ENCODE measurements at places on chromosomes 2 and 18.

DNA sequence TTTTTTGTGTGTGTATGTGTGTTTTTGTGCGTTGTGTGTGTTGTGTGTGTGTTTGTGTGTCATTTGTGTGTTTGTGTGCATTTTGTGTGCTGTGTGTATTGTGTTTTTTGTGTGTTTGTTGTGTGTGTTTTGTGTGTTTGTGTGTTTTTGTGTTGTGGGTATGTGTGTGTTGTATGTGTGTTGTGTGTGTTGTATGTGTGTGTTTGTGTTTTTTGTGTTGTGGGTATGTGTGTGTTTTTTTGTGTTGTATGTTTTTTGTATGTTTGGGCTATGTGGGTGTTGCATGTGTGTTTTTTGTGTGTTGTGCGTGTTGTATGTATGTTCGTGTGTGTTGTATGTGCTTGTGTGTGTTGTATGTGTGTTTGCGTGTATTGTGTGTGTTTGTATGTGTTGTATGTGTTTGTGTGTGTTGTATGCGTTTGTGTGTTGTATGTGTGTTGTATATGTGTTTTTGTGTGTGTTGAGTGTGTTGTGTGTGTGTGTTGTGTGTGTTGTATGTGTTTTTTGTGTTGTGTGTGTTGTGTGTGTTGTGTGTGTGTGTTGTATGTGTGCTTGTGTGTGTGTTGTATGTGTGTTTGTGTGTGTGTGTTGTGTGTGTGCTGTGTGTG is 275.3 kb downstream of the HRH4 start:
- DNase-seq = no peak

- no peak for DNase-seq
These were observed 9.4 kb upstream of the DUSP19 start for GRCh38 chr2:183069174-183069573.

GRCh38 chr2:177036747-177037146 is 175.8 kb upstream of the HNRNPA3 start:
- DNase-seq = no peak

DNA sequence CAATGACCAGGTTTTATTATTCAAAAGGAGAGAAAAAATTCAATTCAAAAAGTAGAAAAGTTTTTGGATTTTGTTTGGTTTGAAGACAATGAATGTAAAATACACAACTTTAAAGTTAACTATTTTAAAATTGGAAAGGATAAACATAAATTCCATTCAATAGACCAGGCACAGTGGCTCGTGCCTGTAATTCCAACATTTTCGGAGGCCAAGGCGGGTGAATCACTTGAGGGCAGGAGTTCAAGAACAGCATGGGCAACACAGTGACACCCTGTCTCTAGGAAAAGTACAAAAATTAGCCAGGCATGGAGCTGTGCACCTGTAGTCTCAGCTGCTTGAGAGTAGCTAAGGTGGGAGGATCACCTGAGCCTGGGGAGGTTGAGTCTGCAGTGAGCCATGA is 54.7 kb downstream of the SCN9A start:
- DNase-seq = no peak

- DNase-seq = no peak
These were observed 16.9 kb upstream of the VWA3B start for GRCh38 chr2:98070081-98070480.

DNA sequence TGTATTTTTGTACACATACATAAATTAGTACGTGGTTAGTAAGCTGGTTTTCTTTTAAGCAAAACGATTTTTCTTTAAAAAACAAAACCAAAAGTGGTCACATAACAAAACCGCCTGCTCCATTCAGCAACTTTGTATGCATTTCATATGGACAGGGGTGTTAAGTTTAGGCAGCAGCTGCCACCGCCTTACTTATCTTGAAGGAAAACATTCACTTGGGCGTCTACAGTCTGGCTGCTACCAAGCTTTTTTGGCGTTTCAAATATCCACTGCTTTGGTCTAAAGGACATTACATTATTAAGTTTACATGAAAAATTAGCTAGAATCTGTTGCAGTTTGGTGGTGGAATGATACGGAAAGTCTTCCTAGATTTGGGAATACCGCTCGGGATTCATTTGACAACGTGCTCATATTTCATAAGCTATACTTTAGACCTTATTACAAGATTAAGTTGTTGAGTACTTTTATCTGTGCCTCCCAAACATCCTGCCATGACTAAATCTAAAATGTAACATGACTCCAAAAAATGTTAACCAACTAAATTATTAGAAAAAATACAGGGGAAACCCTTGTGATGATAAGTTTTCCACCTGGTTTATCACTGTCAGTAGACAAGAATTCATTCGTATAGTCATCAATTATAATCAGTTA is 214.8 kb downstream of the NEDD4L start:
- DNase-seq = no peak

DNA sequence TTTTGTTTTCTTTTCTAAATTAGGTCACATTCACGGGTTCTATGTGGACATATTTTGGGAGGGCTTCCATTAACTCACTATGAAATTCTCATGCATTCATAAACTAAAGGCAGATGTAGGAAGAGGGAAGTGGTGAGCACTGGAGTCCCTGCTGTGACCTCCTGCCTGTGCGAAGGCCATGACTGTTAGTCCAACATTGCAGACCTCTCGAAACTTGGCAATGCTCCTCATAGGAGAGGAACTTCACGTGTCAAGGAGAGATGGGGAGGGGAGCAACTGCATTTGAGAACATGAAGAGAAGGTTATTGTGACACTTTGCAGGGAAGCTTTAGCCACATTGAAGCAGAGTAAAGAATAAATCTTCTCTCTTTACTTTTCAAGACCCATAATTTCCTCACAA is 126.4 kb upstream of the HNMT start:
- no peak for DNase-seq

- DNase-seq = no peak
These were observed 214.2 kb downstream of the CALCRL start for GRCh38 chr2:187233811-187234210.

DNA sequence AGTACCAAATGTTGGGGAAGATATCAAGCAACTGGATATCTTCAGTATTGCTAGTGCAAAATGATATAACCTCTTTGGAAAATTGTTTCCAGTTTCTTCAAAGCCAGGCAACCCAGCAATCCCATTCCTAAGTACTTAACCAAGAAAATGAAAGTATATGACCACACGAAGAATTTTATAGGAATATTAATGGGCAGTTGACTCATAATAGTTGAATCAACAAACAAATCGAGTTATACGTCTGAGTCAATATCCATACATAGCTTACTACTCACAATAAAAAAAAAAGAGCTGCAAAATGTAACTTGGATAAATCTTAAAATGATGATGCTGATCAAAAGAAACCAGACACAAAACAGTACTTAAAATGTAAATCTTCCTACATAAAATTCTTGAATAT is 810.4 kb downstream of the METTL4 start:
- DNase-seq = no peak

GRCh38 chr18:64110692-64111480 is 38.0 kb downstream of the LINC00305 start:
- no peak for DNase-seq

DNA sequence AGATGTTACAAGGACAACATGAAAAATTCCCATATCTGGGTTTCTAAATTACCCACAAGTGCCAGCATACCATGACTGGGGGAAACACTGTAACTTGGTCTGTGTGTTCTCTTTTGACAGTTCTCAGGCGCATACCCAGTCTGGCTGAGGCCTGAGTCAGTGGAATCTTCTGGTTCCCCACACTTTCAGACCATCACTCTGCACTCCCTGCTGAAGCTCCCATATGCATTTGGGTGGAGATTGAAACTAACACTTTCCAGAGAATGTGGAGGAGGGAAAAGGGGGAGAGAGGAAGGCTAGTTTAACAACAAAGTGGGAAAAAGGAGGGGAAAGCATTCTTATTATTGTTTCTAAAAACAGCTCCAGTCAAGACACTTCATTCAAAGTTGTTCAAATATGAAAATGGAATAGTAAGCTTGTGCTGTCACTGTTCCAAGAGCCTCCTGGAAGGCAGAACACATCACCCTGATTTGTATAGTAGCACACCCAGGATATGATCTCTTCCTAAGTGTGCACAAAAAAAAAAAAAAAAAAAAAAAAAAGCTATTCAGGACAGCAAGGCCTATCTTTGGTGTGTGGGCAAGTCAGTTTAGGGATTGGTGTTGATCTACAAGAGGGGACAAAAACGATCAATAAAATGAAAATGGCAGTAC is 48.1 kb upstream of the CTIF start:
- DNase-seq = no peak

- no peak for DNase-seq
These were observed 352.4 kb downstream of the SOCS6 start for GRCh38 chr18:70641156-70641775.

GRCh38 chr2:189407281-189408209 is 33.7 kb upstream of the WDR75 start:
- DNase-seq = no peak

- no peak for DNase-seq
These were observed 36.9 kb upstream of the SLC14A1 start for GRCh38 chr18:45686891-45687611.

DNA sequence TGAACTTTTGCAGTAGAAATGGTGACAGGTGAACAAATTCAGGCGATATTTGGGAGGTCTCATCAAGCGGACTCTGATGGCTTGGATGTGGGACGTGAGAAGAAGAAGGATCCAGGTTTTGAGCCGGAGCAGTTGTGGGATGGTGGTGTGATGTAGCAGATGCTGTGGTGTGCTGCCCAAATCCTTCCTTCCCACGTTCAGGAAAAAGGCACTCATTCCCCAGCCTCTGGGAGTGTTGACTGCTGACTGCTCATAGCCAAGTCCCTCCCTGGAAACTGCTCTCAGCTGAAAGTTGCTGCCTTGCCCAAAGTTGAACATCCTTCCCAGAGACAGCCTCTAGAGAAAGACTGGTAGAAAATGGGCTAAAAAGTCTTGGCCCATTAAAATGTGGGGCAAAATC is 890.3 kb upstream of the ACVR2A start:
- DNase-seq = no peak

- DNase-seq = no peak
These were observed 54.1 kb downstream of the BAZ2B start for GRCh38 chr2:159562248-159562647.

- no peak for DNase-seq
These were observed 46.0 kb upstream of the STON1 start for GRCh38 chr2:48483916-48484315.

GRCh38 chr18:43661570-43661969 is 384.3 kb upstream of the SYT4 start:
- no peak for DNase-seq

DNA sequence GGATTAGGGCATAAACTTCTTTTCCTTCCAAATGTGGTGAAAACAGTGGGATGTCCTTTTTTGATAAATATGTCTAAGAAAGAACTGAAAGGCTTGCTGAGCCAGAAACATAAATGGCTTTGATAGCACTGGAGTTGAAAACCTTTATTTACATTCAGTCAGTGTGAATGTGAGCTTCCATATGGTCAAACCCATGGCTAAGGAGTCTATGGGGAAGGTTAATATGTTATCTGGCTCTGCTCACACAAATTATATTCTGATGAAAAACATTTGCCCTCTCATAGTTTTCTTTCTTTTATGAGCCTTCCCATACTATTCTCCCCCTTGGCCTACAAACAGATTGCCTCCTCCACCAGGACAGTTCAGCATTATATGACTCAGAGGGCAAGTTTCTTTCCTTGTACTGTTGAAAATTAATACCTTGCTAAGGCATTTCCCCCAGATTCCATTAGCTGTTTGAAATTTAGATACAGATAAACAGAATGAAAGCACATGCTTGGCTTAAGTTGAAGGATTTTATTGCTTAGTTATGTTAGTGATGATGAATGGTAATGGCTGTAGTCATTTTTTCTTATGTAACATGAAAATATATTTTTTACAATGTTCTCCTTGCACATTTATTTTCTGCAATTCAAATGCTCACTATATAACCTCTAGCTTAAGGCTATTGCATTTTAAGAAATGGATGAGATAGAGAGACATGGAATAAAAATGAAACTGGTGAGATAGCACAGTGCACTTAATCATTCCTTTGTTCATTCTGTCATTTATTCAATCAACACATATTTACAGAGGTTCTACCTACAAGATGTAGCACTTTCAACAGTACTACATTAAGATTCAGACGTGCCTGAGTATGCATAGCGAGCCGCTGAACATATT is 544.1 kb downstream of the LRRTM4 start:
- no peak for DNase-seq

GRCh38 chr2:66233981-66234380 is 200.9 kb upstream of the MEIS1 start:
- DNase-seq = no peak

GRCh38 chr18:3354506-3354905 is 92.6 kb downstream of the MYL12B start:
- DNase-seq = no peak

DNA sequence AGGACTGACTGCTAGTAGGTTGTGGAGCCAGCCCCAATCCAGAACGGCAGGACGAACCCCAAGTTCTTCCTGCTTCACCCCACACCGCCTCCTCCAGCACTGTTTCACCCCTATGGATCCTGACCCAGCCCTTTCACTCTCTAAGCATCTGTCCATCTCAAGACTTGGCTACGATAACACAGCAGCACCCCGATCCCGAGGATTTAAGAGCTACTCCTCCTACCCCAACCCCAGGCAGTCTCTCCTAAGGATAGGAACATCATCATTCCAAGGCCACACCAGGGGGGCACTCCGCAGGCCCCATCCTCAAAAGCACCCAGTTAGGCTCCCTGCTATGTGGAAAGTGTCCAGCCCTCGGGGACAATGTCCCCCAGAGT is 645 bp downstream of the KCTD18 start:
- DNase-seq = no peak

DNA sequence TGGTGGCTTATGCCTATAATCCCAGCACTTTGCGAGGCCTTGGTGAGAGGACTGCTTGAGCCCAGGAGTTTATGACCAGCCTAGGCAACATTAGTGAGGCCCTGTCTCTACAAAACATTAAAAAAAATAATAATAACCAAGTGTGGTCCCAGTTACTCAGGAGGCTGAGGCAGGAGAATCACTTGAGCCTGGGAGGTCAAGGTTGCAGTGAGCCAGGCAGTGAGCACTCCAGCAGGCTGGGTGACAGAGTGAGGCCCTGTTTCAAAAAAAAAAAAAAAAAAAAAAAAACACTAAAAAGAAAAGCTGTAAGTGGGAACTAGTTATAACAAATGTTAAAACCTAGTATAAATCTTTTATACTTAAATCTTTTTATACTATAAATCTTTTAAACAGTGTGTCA is 146.2 kb upstream of the ITGA4 start:
- no peak for DNase-seq

DNA sequence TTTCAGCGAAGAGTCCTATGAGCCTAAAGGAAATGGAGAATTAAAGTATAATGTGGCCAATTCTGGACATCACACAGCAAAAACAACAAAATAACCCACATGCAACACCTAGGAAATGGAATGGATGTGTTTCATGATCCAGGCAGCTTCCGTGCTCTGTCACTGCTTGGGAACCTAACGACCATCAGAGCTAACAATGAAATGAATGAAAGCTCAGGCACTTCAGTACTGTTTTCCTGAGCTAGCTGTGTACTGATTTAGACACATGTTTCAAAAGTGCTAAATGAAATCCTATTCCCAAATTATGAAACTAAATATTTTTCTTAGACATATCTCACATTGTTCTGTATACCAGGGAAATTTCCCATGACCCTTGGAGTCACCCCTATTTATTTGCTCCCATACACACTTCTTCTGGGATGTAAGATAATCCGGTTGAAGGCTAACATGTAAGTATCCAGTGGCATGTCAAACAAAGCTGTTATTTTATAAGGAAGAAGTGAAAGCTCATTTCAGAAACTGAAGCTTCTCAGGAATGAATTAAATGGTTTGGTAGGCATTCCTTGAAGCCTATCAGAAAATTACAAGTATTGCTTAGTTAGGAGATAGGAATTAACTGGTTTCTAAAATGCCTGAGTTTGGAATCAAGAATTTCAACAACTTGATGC is 108.5 kb upstream of the RND3 start:
- no peak for DNase-seq
